ENCODE measurements at places on chromosomes 1 and 21.

GRCh38 chr1:79198832-79199231 is 192.3 kb upstream of the ADGRL4 start:
- no peak for DNase-seq

DNA sequence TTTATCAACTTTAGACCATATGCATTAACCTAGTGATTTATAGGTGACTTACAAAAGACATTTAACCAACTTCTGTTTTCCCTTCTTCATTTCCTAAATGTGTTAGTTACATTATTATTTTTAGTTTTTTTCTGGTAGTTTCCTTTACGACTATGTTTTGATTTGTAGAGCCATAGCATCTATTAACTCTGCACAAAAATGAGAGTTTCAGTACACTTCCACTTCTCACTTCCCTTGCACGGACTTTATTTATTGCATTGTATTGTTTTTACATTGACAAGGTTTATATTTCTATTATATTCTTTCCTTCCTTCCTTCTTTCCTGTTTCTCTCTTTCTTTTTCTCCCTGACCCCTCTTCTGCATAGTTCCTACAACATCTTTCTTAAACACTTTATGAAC is 14.7 kb downstream of the PKN2 start:
- no peak for DNase-seq

DNA sequence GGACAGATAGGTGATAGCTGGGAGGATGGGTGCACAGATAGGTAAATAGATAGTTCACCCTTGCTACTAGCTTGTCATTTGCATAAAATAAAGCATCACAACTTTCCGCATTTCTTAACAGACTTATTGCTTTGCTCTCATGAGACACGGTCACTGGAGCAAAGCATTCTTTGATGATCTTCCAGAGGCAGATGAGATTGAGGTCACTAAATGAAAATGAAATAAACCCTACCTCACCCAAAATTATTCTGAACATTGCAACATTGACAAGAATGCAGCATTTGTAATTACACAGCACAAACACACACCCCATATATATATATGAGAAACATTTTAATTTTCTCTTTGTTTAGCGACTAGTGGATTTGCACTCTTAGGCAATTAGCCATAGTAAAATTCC is 107.6 kb downstream of the SNX7 start:
- no peak for DNase-seq

DNA sequence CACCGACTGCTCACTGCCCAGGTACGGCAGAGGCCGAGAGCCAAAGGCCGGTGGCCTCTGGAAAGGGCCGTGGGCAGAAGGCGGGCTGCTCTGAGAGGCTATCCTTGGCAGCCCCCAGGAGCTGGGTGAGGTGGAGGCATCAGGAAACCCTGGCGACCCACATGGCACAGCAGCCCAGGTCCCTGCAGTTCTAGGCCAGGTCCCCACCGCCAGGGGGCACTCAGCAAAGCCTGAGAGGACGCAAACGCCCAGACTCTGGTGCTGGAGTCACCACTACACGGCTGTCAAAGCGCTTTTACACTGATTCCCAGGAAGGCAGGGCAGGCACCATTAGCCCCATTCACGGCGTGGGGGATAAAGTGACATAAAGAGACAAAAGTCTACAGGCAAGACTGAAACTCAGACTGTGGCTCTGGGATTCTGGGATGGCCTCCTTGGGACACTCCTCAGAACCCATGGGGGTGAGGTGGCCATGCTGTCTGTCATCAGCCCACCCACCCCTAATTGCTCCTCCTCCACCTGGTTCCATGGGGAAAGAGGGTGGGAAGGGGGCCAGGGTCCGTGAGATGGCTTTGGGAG is 4.9 kb downstream of the PLEKHG5 start:
- DNase-seq: peak; percentile 76

- DNase-seq: no peak
These were observed 100.2 kb downstream of the RIPK4 start for GRCh38 chr21:41666641-41667081.
